ENCODE measurements at places on chromosomes 11 and 22.

- DNase-seq: no peak
Measured at GRCh38 chr11:111913031-111913861, 712 bp downstream of the HSPB2 start.

- no peak for DNase-seq
Measured at GRCh38 chr22:19393704-19394103, 37.8 kb downstream of the HIRA start.

- no peak for DNase-seq
Measured at GRCh38 chr11:83311701-83312100, 25.5 kb upstream of the CCDC90B start.

DNA sequence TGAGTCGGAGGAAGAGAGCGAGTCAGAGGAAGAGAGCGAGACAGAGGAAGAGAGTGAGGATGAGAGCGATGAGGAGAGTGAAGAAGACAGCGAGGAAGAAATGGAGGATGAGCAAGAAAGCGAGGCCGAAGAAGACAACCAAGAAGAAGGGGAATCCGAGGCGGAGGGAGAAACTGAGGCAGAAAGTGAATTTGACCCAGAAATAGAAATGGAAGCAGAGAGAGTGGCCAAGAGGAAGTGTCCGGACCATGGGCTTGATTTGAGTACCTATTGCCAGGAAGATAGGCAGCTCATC, 780 bp downstream of the TRIM44 start:
- DNase-seq: no peak

- DNase-seq: no peak
Measured at GRCh38 chr22:26168330-26168851, 871 bp upstream of the SEZ6L start.

GRCh38 chr11:99739464-99740089, 718.8 kb downstream of the CNTN5 start:
- DNase-seq: peak; percentile 30

DNA sequence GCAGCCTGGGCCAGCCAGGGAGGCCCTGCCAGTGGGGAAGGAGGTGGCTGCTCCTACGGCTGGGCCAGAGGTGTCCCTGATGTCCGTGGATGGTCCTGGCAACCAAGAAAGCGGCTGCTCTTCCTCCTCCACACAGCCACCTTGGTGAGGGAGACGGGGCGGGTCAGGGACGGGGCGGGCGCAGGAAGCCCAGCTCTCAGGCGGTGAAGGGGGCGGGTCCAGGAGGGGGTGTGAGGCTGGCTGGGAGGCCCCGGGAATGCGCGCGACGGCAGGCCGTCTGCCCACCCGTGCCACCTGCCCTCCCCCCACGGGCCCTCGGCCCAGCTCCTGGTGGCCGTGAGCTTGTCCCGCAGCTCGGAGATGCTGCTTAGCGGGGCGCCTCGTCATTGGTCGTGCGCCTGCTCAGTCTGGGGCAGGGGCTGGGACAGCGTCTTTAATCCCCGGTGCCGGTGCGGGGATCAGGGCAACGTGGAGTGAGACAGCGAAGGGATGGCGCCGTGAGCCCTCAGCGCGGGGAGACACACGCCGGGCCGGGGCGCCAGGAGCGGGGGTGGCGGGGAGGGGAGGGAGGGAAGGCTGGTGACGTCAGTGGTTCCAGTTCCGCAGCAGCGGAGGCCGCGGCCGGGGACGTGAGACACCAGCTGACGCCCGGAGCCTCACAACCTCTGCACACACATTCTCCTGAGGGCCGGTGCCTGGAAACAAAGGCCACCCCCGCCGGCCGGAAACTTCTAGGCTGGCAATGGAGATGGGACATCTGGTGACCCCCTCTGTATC, 6.7 kb upstream of the BRSK2 start:
- peak; percentile 42 for DNase-seq

- no peak for DNase-seq
Measured at GRCh38 chr11:83124636-83125424, 32.1 kb upstream of the PCF11 start.

GRCh38 chr11:14980854-14981253, 8.7 kb upstream of the CALCA start:
- peak; percentile 57 for DNase-seq

DNA sequence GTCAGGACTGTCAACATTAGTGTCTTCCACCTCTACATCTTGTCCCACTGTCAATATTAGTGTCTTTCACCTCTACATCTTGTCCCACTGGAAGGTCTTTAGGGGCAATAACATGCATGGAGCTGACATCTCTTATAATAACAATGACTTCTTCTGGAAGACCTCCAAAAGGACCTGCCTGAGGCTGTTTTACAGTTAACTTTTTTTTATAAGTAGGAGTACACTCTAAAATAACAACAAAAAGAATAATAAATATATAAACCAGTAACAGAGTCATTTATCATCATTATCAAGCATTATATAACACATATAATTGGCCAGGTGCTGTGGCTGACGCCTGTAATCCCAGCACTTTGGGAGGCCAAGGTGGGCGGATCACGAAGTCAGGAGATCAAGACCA, 57.5 kb downstream of the PAK1 start:
- DNase-seq: no peak

Measured in fibroblast of skin of right quadriceps (primary cell).